ENCODE measurements at places on chromosomes 4 and X.

DNA sequence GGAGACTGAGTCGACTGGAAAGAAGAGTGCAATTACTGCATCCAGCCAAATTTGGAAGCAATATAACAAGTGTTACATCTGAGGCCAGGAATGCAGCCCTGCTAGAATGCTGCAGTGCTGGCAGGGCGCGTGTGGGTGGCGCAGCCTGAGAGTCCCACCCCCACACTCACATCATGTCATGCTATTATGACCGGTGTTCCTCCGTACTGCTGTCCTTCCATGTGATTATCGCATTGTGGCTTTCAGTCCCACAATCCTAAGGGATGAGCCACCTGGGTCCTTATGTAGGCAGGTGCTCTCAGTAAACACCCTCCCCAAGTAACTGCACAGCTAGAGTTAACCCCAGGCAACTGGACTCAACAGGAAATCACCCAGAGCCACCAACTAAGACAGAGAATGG lies 122.6 kb upstream of the CPEB2 start:
- no peak for DNase-seq

DNA sequence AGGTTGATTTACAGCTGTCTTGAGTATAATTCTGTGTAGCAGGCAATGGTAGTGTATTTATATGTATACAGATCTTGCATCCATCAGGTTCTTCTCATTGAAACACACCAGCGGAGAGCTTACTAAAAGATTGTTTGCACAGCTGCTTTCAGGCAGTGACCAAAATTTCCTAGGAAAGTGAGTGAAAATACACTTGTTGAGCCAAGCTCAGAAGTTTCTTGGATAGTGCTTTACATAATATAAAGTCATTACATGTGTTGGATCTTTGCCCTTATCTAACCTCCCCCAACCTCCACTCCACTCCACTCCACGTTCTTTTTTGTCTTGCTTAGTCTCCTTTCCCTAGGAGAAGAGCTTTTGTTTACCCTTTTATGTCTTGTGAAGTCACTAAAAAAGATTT lies 34.1 kb downstream of the CNKSR2 start:
- no peak for DNase-seq

GRCh38 chrX:147173594-147173993 lies 359.1 kb upstream of the CXorf51A start:
- DNase-seq, result no peak

GRCh38 chr4:15254236-15254880 lies 173.5 kb upstream of the C1QTNF7 start:
- DNase-seq, result no peak

DNA sequence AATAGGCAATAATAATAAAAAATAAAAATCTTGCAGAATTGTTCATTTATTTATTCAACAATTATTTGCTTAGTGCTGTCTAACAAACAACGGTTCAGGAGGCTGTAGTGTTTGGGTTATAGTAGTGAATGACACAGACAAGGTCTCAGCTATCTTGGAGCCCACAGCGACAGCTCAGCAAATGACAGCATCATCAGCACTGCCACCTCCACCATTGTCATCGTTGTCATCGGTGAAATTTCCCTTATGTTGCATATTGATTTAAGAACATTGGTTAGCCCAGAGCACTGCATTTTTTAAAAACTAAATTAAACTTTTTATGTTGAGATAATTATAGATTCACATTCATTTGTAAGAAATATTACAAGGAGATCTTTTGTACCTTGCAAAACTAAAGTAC lies 79.9 kb downstream of the TRAPPC11 start:
- DNase-seq, result no peak

DNA sequence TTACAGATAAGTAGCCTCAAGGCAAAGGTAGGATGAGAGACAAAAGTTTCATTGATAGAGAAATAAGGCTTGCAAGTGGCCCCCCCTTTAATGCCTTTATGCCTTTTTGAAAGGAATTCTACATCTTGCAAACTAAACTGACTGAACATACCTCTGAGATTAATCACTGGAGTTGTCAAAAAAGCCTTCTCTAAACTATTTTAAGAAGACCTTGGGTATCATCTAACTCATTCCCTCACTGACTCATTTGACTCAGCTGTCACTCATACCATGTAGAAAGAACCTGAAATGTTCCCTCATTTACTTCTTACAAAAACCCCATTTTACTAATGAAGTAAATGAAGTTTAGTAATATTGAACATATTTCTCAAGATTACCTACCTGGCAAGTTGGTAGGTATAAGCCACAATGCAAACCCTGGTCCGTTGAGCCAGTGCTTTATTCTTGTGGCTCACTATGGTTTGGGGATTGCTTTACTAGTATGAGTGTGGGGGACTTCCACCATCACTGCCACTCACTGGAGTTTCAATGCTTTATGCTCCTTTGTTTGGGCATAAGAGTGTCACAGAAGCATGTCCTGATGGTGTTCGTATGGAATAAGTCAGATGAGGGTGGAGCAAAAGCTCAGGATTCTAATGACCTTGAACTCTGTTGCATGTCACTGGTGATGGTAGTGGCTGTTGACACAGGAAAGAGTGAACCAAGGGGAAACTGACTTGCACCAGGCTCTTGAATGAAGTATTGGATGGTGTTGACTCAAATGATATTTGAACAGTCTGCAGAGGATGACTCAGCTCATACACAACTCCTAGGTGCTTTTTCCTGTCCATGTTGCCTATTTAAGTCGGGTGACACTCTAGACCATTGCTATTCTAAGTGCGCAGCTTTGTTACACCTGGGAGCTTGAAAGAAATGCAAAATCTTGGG lies 305.5 kb upstream of the EMCN start:
- no peak for DNase-seq

GRCh38 chr4:105067946-105068345 lies 78.7 kb upstream of the TET2 start:
- no peak for DNase-seq

DNA sequence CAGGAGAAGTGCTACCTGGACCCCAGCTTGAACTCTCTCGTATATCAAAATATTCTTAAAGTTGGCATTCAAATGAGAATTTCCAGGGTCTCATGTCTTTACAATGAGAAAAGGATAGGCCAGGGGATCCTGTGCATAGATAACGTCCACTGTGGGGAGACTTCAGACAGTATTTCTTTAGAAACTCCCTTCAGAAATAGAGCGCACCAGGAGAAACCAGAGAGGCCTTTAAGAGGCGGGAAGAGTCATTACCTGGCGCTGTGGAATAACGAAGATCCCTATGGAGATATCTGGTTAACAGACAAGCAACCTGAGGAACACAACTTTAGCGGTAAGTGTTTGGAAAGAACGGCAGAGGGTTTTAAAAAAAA lies 600 bp downstream of the RADX start:
- no peak for DNase-seq

- DNase-seq, result no peak
Observed at GRCh38 chr4:183848805-183849204, 56.3 kb upstream of the STOX2 start.

- no peak for DNase-seq
Observed at GRCh38 chrX:149987613-149988012, 49.3 kb upstream of the EOLA2 start.

DNA sequence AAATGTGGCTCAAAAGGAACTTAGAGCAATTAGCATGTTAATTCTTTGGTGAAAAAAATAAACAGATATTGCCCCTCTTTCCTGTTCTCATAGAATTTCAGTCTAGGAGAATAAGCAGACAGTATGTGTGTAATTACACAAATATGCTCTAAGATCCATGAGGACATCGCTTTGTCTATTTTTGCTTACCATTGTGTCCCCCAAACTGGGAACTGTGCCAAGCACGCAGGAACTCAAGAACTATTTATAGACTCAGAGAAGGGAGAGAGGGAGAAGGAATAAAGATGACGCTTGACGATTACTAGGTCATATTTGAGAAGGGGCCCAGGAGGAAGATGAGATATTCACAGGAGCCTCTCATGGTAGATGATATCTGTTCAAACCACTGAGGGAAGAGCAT lies 692.6 kb downstream of the RAB28 start:
- DNase-seq, result no peak

DNA sequence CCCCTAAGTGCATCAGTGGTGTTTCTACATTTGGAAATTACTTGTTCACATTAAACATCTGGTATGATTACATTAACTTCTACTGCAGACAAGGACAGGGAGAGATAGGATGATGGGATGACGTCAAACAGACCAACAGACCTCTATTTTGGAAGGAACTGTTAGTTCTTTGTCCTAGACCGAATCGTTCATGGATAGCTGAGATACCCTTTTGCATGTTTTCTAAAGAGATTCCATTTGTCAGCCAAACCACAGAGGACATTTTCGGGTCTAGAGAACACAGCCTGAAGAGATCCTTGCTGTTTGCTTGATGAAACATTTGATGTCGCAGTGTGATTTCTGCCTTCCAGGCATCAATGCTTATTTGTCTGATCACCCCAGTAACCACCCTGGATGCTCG lies 27.7 kb downstream of the CHST7 start:
- DNase-seq, result no peak

GRCh38 chr4:88746206-88746605 lies 48.6 kb upstream of the NAP1L5 start:
- DNase-seq, result no peak

DNA sequence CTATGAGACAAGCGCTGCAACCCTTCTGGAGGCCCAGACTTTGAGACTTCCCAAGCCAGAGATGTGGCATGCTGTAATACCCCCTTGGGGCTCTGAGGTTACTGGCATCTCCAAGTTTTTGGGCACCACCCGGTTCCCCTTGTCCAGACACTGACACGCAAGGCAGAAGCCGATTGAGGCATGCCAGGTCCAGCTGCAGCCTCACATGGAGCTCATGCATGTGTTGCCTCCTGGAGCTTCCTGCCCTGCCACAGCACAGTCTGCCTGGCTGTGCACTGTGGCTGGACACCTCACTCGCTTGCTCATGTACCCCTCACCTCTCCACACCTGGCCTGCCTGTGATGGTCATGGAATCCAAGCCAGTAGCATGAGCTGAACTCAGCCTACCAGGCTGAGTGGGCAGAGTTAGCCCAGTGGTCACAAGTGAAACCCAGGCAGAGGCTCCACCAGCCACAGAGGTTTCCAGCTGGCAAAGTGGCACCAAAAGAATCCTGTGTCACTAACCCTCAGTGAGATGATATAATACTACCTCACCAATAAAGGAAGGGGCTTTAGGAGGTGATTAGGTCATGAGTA lies 789.2 kb upstream of the INTU start:
- no peak for DNase-seq

- no peak for DNase-seq
Observed at GRCh38 chr4:86717651-86718050, 123.5 kb downstream of the PTPN13 start.

- no peak for DNase-seq
Observed at GRCh38 chrX:17706676-17707075, 30.6 kb upstream of the SCML1 start.

DNA sequence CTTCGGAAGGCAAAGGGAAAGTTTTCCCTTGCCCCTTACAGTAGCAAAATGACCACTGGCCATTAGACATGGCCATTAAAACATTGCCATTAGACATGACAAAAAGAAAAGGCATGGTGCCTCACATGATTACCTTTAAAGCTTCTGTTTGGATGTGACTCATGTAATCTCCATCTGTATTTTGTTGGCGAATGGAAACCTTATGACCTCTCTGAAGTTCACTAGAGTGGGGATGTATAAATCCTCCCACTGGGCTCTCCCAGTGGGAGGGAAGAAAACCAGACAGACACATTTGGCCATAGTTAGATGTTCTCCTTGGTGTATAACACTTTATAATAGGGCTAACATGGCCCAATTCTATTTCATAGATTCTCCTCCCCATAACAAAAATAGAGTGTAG lies 152.6 kb downstream of the MAGEB17 start:
- no peak for DNase-seq

- peak; percentile 65 for DNase-seq
Observed at GRCh38 chr4:1249731-1250526, 999 bp upstream of the CTBP1 start.

GRCh38 chr4:17635056-17635455 lies 20.6 kb downstream of the MED28 start:
- DNase-seq, result no peak

DNA sequence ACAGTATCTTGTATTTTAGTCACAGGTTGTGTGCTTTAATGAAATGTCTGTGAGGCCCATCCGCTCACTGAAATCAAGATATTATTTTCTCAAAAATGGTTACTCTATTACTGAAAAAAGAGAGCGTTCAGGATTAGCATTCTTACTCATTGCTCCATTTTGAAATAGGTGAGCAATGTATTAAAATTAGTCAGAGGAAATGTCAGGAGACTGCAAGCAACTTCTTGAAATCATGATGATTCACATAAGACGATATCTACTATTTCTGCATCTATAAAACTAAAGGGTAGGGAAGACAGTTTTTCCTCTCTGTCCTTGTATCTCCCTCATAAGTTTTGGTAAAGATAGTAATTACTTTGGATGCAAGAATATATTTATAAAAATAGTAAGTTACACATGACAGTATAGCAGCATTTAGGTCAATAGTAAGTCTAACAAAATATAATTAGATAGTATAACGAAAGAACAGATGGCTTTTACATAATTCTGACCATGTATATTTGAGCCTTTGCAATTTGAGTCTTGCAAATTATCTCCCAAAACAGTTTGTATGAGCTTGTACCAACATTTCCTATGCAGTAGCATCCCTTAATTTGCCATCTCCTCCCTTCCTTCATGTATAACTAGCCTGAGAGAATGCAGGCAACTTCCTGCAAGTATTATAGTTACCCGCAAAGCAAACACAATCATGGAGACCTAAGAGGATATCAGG lies 937.8 kb downstream of the PCDH7 start:
- no peak for DNase-seq

GRCh38 chrX:40068048-40068447 lies 29.7 kb downstream of the BCOR start:
- no peak for DNase-seq

- DNase-seq, result no peak
Observed at GRCh38 chr4:104649631-104650030, 154.9 kb upstream of the CXXC4 start.

DNA sequence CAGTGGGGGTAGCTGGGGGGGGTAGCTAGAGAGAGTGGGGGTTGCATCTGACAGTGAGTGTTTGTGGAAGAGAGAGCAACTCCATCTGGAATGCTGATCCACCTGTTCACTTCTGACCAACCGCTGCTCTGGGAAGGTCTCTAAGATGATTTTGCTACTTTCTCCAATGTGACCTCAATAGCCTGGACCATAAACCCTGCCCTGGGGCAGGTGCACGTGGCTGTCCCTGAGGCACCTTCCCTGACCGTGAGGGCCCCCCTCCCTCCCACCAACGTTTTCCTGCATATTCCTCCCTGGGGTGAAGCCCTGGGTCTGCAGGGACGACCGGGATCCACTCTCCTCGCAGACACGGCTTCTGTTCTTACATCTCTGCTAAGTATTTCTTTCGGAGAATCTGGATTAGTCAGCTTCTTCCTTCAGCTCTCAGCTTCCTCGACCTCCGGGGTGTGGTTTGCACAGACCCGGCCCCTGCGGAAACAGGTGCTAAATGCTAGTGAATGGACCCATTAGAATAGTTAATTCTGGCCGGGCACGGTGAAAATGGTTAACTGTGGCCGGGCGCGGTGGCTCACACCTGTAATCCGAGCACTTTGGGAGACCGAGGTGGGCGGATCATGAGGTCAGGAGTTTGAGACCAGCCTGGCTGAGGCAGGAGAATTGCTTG lies 21.4 kb upstream of the PLCXD1 start:
- no peak for DNase-seq

- DNase-seq, result no peak
Observed at GRCh38 chr4:168575473-168575872, 78.6 kb downstream of the PALLD start.

All from activated naive CD8-positive, alpha-beta T cell treated with anti-CD3 and anti-CD28 coated beads for 36 hours (primary cell).